ENCODE measurements at places on chromosomes 3 and 15.
A peak's percentile ranks its signal among the peaks of the same experiment; 100 is the strongest.

DNA sequence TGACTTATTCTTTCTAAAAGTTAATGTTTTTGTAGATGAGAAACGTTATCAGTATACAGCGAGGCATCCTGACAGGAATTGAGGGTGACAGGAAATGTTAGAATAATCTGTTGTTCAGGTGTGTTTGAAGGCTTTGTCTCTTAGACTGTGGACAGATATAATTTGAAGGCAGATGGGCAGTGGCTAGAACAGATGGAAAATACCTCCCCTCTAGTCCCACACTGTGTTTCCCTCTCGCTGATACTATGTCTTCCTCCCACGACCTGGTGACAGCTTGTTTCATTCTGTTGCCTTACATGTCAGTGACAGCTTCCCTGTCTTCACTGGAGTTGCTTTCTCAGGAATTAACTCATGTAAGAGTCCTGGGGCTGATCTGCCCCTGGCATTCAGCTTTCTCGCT is 125.3 kb downstream of the MYRIP start:
- no peak for DNase-seq

DNA sequence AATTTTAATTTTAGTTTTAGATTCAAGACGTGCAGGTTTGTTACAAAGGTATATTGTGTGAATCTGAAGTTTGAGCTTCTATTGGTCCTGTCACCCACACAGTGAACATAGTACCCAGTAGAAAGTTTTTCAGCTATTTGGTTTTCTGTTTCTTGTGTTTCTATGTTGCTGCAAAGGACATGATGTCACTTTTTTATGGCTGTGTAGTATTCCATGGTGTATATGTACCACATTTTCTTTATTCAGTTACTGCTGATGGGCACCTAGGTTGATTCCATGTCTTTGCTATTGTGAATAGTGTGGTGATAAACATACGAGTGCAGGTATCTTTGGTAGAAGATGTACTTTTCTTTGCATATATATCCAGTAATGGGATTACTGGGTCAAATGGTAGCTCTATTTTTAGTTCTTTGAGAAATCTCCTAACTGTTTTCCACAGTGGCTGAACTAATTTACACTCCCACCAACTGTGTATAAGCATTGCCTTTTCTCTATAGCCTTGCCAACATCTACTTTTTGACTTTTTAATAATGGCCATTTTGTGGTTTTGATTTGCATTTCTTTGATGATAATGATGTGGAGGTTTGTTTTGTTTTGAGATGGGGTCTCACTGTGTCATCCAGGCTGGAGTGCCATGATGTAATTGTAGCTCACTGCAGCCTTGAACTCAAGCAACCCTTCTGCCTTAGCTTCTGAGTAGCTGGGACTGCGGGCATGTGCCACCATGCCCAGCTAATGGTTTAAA is 43.9 kb downstream of the LIMD1 start:
- no peak for DNase-seq

DNA sequence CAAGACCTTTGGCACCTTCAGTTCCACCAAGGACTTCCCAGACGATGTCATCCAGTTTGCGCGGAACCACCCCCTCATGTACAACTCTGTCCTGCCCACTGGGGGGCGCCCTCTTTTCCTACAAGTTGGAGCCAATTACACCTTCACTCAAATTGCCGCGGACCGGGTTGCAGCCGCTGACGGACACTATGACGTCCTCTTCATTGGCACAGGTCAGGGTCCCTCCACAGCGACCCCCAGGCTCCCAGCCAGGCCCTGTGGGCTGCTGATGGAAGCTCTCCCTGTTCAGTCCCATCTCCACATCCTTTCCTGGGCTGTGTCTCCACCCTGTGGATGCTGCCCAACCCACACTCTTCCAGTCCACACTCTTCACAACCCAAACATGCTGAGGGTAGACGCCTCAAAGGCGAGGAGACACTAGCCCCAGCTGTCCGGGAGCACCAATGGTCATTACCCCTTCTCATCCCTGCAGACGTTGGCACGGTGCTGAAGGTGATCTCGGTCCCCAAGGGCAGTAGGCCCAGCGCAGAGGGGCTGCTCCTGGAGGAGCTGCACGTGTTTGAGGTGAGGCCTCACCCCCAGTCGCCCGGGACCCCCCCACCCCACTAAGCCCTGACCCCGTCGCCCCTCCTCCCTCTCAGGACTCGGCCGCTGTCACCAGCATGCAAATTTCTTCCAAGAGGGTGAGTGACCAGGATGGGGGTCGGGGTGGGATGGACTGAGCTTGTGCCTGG is 4.3 kb upstream of the LSMEM2 start:
- no peak for DNase-seq

GRCh38 chr3:122538956-122539490 is 24.3 kb upstream of the KPNA1 start:
- no peak for DNase-seq

GRCh38 chr15:82849556-82850512 is 40.4 kb downstream of the WHAMM start:
- DNase-seq, result peak; percentile 75

GRCh38 chr3:126476166-126477060 is 722 bp upstream of the ZXDC start:
- peak; percentile 78 for DNase-seq

- peak; percentile 50 for DNase-seq
These were observed 55.1 kb downstream of the DNAJB8 start for GRCh38 chr3:128411574-128412064.

DNA sequence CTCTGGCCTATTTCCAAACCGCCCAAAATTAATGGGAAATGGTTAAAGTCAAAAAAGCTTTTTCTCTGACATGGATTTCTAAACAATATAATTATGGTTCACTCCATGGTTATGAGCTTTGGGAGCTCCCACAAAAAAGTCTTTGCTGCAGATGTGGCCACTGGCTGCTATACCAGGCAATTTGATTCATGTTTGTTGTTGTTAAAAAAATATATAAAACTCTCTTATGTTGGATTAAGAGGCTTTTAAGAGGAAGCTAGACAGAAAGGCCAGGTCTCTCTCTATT is 258.6 kb downstream of the TIGIT start:
- DNase-seq, result no peak

DNA sequence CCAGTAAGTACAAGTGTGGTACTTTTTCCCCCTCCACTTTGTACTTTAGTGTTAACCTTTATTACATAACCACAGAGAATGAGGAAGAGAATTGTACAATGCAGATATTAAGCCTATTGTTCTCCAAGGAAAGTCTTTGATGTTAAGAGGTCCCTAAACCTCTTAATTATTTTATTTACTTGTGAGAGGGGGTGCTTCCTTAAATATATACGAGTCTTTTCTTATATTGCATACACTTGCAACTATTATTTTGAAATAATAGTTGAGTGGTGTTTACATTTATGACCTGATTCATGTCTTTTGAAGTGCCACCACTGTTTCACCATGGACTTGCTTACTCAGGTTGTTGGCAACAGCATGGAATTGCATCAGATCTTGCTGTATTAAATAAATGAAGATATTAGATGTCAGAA is 10.1 kb downstream of the USP3 start:
- DNase-seq, result no peak

GRCh38 chr3:101069901-101070798 is 76.9 kb upstream of the ABI3BP start:
- DNase-seq, result peak; percentile 88

GRCh38 chr15:94856267-94856854 is 625.0 kb downstream of the MCTP2 start:
- DNase-seq, result no peak

DNA sequence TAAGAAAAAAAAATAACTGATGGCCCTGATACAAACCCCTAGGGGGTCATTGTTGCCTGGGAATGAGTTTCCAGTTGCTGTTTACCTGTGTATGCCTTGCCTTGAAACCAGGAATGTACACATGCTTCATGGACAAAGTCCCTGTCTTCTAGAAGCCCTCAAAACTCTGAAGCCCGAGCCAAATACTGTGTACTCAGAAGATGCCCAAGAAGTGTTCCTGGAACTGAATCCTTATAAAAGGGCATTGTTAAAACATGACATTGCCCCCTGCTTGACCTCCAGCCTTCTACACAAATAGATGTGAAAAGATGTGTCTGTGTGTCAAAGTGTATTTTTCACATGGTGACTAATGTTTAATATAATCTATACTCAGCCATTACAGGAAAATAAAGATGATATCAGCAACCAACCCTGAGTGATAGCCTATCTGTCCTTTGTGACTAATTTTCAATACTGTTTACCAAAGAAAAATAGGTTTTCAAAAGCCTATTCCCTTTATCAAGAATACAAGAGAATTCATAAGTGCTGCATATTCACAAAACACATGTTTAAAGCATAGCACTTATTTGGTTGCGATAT is 325.9 kb downstream of the MECOM start:
- DNase-seq, result no peak

DNA sequence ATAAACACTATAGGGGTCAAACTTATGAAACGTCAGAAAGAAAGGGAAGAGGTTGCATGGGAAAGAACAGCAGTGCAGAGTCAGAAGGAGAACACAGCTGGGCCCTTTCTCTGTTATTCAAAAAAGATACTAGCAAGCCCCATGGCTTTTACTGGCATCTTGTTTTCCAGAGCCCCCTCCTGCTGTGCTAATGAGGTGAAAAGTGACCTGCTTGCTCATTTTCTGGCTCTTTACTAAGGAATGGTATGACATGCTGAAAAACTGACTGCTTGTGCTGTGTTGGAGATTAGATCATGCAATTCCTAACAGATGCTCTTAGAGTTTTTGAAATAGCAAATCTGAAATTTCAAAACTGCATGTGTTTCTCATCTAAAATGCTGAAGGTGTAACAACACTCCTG is 541.6 kb upstream of the ALCAM start:
- DNase-seq, result no peak

- DNase-seq, result no peak
These were observed 9.5 kb upstream of the CCDC80 start for GRCh38 chr3:112650482-112650881.

- DNase-seq, result no peak
These were observed 7.6 kb downstream of the ARPC4 start for GRCh38 chr3:9800529-9800928.
